NCI-H460 (cell line): ENCODE measurements at places on chromosomes 1 and 21. TPM values are rescaled to one million over a fixed set of nuclear protein-coding genes. Genes with fewer than 3 reads are reported as not detected.

- DNase-seq: no peak
Observed at GRCh38 chr1:72140222-72140621, 142.1 kb downstream of the NEGR1 start.

GRCh38 chr1:112501810-112502641 is 6.7 kb upstream of the WNT2B start:
- peak; percentile 40 for DNase-seq

GRCh38 chr1:35854989-35855700 is 27.9 kb upstream of the AGO1 start:
- no peak for DNase-seq

DNA sequence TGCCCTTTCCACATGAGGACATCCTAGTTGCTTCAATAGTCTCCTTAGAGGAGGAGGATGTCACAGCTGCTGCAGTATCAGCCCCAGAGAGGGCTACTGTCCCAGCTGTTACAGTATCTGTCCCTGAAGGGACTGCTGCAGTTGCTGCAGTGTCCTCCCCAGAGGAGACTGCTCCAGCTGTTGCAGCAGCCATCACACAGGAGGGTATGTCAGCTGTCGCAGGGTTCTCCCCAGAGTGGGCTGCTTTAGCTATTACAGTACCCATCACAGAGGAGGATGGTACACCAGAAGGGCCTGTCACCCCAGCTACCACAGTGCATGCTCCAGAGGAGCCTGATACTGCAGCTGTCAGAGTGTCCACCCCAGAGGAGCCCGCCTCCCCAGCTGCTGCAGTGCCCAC is 78.5 kb upstream of the BMP8A start:
- DNase-seq: no peak

- no peak for DNase-seq
Observed at GRCh38 chr1:193110864-193111263, 5.7 kb upstream of the GLRX2 start.

- DNase-seq: no peak
Observed at GRCh38 chr1:96721053-96721415, 550 bp upstream of the PTBP2 start.

- DNase-seq: no peak
Observed at GRCh38 chr1:212760126-212760823, 31.3 kb downstream of the NSL1 start.

- DNase-seq: no peak
Observed at GRCh38 chr1:17617787-17618557, 78.5 kb downstream of the ARHGEF10L start.

DNA sequence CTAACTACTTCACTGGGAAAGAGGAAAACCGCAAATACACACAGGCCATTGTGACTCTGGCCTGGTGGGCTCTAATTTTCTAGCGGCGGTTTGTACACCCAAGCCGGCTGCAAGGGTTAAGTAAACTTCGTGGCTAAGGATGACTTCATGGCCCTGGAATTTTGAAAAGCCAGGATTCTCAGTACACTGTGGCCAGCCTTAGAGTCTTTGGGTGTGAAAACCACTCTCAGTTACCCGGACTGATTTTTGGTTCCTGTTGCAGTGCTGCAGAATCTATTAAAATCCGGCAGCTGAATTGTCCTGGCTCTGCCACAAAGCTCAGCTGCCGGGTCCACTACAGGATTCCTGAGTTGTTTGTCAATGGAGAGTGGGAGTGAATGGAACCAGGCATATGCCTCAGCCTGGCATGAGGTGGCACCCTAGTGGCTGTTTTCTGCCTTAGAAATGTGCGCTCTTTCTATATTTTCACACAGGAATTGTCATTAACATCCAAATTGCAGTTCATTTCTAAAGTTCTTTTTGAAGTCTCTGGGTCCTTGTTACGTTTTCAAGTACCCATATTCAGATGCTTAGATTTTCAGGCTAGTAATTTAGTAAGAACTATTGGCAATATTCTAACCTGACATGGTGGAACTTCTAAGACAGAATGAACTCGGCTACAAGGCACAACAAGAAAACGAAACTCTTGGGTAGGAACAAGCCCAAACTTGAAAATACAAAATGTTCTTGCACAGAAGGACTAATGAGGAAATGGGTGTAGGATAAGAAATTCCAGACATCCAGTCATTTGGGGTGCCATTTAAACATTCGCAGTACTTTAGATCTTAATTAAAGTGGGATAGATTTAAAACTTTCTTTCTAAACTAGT is 255.9 kb downstream of the NFIA start:
- DNase-seq: peak; percentile 80

- no peak for DNase-seq
Observed at GRCh38 chr1:212819726-212820125, 27.7 kb downstream of the SPATA45 start.

DNA sequence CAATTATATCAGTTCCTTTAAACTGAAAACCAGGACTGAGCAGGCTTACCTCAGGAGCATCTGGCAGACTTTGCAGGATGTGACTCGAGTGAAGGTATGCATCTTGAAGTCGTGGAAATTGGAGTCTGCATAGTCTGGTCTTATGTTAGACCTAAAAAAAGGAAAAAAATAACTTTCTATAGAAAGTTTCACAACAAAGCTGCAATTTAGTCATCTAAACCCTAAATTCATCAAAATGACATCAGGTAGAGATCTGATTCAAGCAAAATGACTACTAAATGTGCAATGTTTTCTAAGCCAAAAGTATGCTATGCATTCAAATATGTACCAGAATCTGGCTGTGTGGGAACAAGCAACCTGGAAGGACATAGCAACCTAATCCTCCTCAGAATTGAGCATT is 260.1 kb downstream of the VAV3 start:
- DNase-seq: no peak

- DNase-seq: no peak
Observed at GRCh38 chr1:180221462-180221861, 8.6 kb upstream of the LHX4 start.

- no peak for DNase-seq
Observed at GRCh38 chr1:40853885-40854170, 8.3 kb downstream of the CITED4 start.

GRCh38 chr1:221712198-221712684 is 29.6 kb downstream of the DUSP10 start:
- no peak for DNase-seq

- DNase-seq: no peak
Observed at GRCh38 chr1:60893136-60893930, 189.0 kb upstream of the NFIA start.

DNA sequence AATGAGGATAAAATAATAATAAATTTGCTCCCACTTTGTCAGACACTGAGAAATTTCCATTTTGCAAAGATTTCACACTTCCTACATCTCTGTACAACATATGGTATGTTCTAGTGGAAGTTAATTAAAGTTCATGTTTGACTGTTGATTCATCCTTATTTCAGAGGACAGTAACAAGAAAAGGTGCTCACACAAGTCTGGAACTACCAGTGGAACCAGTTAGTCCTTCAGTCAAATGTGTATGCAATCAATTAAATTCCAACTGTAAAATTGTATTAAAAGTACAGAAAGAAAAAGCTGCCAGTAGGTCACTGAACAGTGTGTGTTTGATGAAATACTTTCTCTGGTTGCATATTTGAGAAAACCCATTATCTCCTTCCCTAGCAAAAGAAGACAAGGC is 496.0 kb upstream of the PKN2 start:
- DNase-seq: no peak

GRCh38 chr1:248786156-248786555 is 30.6 kb upstream of the LYPD8 start:
- DNase-seq: no peak

DNA sequence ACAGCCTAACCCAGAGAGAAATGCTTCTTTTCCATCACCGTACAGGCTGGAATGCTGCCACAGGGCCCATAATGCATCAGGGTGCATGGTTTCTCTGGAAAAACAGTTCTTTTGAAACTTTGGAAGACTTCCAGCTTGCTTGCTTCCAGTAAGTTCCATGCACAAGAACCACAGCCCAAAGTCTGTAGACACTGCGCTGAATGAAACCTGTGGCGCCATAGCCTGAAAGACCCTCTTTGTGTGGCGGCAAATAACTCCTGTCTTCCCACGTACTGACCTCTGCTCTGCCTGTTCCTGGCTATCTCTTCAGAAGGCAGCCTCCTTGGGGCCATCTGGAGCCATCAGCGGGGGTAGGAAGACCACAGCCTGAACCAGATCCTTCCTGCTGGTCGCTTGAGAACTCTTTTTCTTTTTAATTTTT is 15.1 kb downstream of the MIIP start:
- no peak for DNase-seq

- no peak for DNase-seq
Observed at GRCh38 chr21:42286416-42286815, 28.8 kb downstream of the TFF3 start.

GRCh38 chr1:245961137-245961540 is 545.9 kb downstream of the SMYD3 start:
- no peak for DNase-seq

DNA sequence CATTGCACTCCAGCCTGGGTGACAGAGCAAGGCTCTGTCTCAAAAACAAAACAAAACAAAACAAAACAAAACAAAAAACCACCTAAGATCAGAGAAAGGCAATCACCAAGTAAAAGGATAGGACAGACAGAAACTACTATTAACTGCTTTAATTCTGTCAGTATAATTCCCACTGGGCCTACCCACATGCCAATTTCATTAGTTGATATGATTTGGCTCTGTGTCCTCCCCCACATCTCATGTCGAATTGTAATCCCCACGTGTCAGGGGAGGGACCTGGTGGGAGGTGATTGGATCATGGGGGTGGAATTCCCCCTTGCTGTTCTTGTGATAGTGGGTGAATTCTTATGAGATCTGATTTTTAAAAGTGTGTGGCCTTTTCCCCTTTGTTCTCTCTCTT is 27.2 kb upstream of the CAPZB start:
- no peak for DNase-seq

GRCh38 chr1:53130598-53130877 is 11.9 kb downstream of the SLC1A7 start:
- DNase-seq: no peak

DNA sequence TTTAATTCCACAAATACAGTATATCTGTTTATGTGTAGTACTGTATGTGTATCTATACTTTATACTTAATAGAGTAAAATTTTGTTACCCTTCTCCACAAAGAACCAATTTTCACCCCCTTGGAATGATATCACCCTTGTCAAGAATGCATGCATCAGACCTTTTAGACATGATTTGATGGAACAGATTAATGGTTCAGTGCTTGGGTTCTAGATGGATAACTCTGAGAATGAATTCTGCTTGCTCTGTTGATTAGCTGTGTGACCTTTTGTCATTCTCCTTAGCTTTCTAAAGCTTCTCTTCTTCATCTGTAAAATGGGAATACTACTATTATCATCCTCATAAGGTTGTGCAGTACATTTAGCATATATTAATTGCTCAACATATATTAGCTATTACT is 105.1 kb downstream of the NEK7 start:
- no peak for DNase-seq

GRCh38 chr1:4510276-4510691 is 144.1 kb upstream of the AJAP1 start:
- no peak for DNase-seq

- DNase-seq: no peak
Observed at GRCh38 chr21:40402884-40403582, 443.9 kb downstream of the DSCAM start.

GRCh38 chr21:15935530-15935929 is 205.7 kb downstream of the USP25 start:
- no peak for DNase-seq

DNA sequence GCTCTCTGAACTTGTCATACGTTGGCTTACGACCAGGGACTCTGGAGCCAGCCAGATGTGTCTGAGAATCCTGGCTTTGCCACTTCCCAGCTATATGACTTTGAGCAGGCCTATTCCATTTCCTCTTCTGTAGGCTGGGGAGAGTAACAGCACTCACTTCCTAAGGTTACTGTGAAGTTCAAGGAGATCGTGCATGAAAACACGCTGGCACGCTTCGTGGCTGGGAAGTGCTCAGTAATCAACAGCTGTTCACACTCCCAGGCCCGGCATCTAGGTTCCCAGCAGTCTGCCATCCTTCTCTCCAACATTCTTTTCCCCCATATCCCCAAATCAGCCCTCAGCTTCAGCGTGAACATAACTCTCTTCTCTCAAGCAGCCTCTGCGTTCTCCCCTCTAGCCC is 2.0 kb downstream of the ASCL5 start:
- DNase-seq: no peak

- no peak for DNase-seq
Observed at GRCh38 chr1:10696977-10697376, 99.5 kb downstream of the CASZ1 start.

DNA sequence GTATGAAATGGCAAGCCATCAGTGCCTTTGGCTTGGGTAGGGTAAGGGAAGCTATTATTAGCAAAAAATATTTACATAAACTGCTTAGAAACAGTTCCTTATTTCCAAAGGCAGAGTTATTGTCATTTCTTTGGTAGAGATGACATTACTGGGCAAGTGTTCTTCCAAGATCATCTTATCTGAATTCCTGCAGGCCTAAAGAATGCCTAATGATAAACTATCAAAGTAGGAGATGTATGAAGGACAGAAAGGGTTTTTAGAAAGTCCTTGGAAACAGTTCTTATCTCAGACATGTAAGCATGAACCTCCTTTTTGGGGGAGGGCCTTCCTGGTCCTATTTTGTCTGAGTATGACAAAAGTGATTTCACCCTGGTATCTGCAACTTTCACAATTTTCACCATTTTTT is 5.1 kb upstream of the FRRS1 start:
- DNase-seq: no peak

- DNase-seq: no peak
Observed at GRCh38 chr1:82695443-82695842, 894.7 kb downstream of the ADGRL2 start.

DNA sequence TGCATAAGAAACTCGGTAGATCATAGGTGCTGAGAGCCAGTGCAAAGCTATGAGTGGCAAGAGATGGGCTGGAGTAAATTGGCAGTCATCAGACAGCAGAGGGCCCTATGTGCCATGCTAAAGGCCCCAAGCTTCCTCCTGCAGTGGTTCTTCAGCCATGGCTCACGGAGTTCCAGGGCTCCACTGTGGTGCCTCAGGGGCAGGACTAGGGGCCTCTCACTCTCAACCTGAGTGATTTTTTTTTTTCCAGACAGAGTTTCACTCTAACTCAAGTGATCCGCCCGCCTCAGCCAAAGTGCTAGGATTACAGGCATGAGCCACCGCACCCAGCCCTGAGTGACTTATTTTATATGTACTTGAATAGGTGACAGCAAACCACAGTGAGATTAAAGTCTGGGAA is 10.4 kb upstream of the GJA8 start:
- DNase-seq: peak; percentile 48

The ASCL5 gene
- 0.15 TPM in 1 of 2 replicates, not detected in the other for total RNA-seq

The CFAP107 gene
- total RNA-seq: not detected in 2 replicates

The FMOD gene
- 0.38 and 0.45 TPM in 2 replicates for total RNA-seq

The INSRR gene
- 0.17 and 0.42 TPM in 2 replicates for total RNA-seq

The CZIB gene
- 48.5 and 53.5 TPM in 2 replicates for total RNA-seq

The FBLIM1 gene
- 3.6 and 4.1 TPM in 2 replicates for total RNA-seq

The OR10X1 gene
- total RNA-seq: not detected in 2 replicates

The ELAVL4 gene
- total RNA-seq: 0.10 and 0.17 TPM in 2 replicates

The CFHR5 gene
- total RNA-seq: not detected in 2 replicates

The KLHDC7A gene
- not detected in 2 replicates for total RNA-seq

The ICOSLG gene
- 0.40 and 0.47 TPM in 2 replicates for total RNA-seq

The DDR2 gene
- 0.61 and 0.77 TPM in 2 replicates for total RNA-seq

The FAM72A gene
- 26.8 and 34.6 TPM in 2 replicates for total RNA-seq

The ACADM gene
- 42.9 and 50.0 TPM in 2 replicates for total RNA-seq

The WDR3 gene
- total RNA-seq: 27.9 and 28.4 TPM in 2 replicates

The NECTIN4 gene
- total RNA-seq: 0.55 and 1.0 TPM in 2 replicates

The SPATA21 gene
- total RNA-seq: not detected in 2 replicates
